ENCODE measurements at places on chromosomes 1 and 21. TPM values are rescaled to one million over a fixed set of nuclear protein-coding genes. Genes with fewer than 3 reads are reported as not detected.

The KAZN gene
- 2.3 TPM for total RNA-seq

The SPRR5 gene
- total RNA-seq: not detected

The DMRTB1 gene
- total RNA-seq: not detected

The PADI2 gene
- 0.17 TPM for total RNA-seq

The HSPA6 gene
- total RNA-seq: 0.17 TPM

The DMBX1 gene
- not detected for total RNA-seq

The ELAPOR1 gene
- total RNA-seq: 0.37 TPM

The LCE1E gene
- not detected for total RNA-seq

The SH2D1B gene
- 0.05 TPM for total RNA-seq

The TNFAIP8L2 gene
- 0.14 TPM for total RNA-seq

The IGSF3 gene
- 29.4 TPM for total RNA-seq

The CD48 gene
- total RNA-seq: not detected

The PFKFB2 gene
- 1.1 TPM for total RNA-seq

The NUP210L gene
- total RNA-seq: 0.09 TPM

The E2F2 gene
- total RNA-seq: 1.9 TPM

The TNFSF4 gene
- total RNA-seq: 2.7 TPM

The NUDC gene
- 33.3 TPM for total RNA-seq

The S100A7 gene
- total RNA-seq: not detected

The S100A9 gene
- total RNA-seq: 0.51 TPM

The VCAM1 gene
- total RNA-seq: 24.5 TPM

The ADORA3 gene
- total RNA-seq: not detected

The SLC37A1 gene
- total RNA-seq: 14.0 TPM

The REN gene
- total RNA-seq: not detected

The LAMC2 gene
- total RNA-seq: 1.5 TPM

The KRTAP11-1 gene
- not detected for total RNA-seq

The C1orf159 gene
- 11.7 TPM for total RNA-seq

The ZNF648 gene
- not detected for total RNA-seq

The NVL gene
- total RNA-seq: 31.0 TPM

The USP24 gene
- total RNA-seq: 57.9 TPM

The OR6N1 gene
- total RNA-seq: not detected

All from dermis blood vessel endothelial cell (primary cell).